Iris pigment epithelial cell (primary cell): ENCODE measurements at places on chromosomes 2 and 18.
A peak's percentile ranks its signal among the peaks of the same experiment; 100 is the strongest.

- DNase-seq: peak; percentile 28
Observed at GRCh38 chr2:240149943-240150784, 9.7 kb upstream of the OTOS start.

DNA sequence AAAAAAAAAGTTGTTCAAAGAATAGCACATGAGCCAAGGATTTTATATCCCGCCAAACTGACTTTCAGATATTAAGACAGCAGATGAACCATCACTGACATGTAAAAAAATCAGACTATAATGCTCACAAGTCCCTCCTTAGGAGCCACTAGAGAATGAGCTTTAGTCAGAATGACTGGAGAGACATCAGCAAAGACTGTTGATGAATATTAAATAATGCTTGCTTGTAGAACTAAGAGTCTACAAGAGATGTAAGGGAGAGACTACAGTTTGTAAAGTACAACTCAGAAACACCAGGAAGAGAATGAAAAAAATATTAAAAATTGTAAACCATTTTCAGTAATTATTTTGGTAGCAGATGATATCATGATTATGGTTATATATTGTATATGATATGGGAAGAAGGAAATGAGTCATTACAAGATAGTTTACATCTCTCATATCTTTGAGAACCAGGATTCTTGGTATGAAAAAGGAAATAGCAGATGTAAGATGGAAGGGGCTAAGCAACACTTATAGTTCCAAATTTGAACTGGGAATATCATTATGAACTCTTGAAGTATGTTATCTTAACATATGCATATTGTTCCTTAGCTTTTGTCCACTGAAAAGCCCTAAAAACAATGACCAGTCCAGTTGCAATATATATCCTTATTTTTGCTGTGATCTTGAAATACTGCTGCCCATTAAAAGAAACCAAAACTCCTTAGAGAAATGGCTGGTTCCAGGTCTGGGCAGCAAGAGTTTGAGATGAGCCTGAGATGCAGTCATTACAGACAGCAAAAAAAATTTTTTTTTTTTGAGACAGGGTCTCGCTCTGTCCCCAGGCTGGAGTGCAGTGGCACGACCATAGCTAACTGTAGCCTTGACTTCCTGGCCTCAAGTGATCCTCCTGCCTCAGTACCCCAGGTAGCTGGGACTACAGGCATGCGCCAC, 55.7 kb downstream of the PTPN2 start:
- DNase-seq: peak; percentile 23

DNA sequence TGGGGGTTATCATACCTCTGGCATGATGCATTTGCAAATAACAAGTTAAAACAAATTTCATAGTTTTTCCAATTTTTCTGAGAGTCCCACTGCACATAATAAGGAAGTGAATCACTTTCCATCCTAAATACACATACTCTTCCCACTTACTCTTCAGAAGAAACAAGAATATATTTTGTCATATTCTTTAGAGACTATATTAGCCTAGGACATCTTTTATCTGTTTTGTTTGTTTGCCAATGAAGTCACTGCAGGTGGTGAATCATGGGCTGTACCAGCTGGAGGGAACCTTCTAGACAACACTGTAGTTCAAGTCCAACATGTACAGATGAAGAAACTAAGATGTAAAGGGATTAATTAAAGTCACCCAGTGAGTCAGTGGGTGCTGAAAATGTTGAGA, 116.8 kb downstream of the XIRP2 start:
- peak; percentile 26 for DNase-seq

DNA sequence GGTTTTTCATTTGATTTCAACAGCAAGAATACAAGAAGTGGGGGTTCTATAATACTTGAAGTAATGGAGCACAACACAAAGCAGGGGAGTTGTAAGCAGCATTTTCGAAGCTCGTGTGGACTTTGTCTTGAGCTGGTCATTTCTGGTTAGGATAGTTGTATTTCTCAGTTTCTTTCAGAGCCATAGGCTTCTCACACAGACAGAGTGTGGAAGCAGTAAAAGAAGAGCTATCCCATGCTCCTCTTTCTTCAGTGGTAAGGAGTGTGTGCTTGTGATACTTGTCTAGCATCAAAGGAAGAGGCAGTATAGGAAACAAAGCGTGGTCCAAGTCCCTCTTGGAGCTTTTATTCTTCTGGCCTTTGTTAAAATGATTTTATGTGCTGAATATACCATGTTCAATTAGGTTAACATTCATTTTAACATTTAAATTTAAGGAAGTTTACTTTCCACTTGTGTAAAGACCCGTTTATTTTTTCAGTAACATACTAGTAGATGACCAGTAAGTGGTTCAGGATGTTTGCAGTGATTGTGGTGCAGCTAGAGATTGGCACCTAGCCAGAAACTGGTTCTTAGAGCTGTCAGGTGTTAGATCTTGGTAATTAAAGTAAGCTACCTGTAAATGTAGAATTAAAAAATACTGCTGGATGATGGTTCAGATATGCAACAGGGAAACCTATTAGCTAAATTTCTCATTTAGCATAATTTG, 14.6 kb downstream of the CCNYL1 start:
- DNase-seq: peak; percentile 29

GRCh38 chr2:220127876-220128275, 500.4 kb downstream of the SLC4A3 start:
- DNase-seq: no peak

GRCh38 chr2:23321751-23322150, 63.2 kb upstream of the KLHL29 start:
- DNase-seq: no peak

GRCh38 chr18:54086863-54087262, 137.6 kb downstream of the MBD2 start:
- DNase-seq: no peak

DNA sequence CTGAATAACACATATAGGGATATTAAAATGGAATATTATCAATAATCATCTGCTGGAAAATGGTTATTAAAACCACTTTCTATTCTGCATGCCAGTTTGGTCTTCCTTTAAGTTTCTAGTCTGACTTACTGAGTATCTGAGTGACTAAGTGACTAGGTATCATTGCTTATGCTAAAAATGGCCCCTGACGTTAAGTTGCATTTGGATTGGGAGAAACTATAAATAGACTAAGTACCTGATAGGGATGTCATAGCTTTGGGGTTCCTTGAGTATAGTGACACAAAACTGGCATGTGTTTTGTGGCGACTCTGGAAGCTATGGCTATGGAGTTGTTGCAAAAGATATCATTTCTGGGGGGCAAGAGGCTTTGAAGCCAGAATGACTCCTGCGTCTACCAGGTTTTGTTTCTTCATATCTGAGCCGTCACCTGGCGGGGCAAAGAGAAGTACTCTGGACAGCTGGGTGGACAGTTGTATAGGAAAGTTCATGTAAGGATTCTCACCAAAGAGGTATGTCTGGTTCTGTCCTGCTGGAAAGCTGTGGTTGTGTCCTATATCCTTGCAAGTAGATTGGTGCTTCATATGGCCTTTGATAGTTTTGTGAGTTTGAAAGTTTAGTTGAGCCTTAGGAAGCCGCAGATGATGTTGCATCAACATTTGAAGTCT, 17.9 kb downstream of the ITGAV start:
- DNase-seq: no peak

DNA sequence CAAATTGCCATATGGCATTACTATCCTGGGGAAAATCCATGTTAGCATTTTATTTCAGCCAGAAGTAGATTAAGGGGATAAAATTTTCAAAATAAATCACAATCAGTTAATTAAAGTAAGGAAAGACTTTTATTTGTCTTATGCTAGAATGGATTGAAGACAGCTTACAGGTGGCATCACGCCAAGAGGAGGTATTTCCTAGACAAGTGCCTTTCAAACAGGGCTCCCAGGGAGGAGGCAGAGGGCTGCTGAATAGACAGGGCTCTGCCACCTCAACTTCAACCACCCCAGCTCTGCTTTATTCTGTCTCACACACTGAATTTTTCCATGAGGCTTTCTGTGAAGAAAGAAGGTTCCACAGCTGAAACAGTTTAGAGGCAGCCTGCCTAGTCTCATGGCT, 12.2 kb downstream of the CCDC68 start:
- peak; percentile 62 for DNase-seq

GRCh38 chr2:178542161-178542560, 61.9 kb downstream of the PLEKHA3 start:
- DNase-seq: no peak

DNA sequence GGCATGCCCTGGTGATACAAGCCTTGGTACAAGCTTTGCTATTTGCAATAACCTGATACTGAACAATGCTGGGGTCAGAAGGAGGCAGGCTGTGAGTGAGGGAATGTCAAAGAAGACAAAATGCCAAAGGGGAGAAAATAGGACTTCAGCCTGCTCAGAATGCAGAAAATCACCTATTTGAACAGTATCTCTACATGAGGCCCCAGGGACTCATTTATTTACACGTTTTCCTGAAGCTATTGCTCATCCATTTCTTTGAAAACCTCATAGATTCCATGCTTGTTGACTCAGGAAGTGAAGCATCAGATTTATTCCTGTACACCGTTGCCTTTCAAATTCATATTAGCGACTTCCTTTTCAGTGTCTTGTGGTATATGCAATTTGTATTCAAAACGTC, 69.4 kb upstream of the CBLN2 start:
- DNase-seq: no peak

- DNase-seq: no peak
Observed at GRCh38 chr2:189465076-189465475, 23.8 kb downstream of the WDR75 start.

DNA sequence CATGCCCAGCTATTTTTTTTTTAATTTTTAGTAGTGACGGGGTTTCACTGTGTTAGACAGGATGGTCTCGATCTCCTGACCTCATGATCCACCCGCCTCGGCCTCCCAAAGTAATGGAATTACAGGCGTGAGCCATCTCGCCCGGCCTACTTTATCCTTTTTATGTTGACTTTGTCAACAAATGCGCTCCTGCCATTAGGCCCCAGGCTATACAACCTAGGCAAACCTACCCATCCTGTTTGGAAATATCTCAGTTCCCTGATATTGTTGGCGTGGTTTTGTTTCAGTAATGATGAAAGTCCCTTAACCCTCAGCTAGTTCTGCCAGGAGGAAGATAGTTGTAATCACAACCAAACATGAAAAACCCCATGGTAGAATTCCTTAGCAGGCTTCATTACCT, 249.4 kb upstream of the SOX11 start:
- no peak for DNase-seq

GRCh38 chr2:230327418-230328154, 593 bp downstream of the SP140L start:
- DNase-seq: no peak

DNA sequence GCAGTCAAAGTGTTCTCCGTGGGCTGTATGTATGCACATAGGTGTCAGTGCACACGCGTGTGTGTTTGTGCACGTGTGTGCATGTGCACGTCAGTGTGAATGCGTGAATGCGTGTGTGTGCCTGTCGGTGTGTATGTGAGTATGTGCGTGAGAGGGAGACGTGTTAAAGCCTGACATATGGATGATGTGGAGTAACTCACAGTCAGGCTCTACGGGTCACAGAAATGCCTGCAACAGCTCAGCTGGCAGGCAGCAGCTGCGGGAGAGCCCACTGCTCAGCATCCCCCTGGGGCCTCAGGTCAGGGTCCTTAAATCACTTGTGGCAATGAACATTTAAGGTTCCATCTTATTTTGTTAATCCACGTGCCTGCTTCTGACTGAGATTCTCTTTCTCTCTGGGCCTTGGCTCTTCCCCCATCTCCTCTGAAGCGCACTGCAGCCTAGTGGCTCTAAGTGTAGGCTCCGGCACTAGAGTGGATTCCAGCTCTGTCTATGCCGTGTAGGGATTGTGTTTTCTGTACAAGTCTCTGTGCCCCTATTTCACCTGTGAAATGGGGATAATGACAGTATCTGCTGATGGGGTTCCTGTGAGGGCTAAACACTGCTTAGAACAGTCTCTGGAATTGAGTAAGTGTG, 63.0 kb downstream of the DYSF start:
- no peak for DNase-seq

DNA sequence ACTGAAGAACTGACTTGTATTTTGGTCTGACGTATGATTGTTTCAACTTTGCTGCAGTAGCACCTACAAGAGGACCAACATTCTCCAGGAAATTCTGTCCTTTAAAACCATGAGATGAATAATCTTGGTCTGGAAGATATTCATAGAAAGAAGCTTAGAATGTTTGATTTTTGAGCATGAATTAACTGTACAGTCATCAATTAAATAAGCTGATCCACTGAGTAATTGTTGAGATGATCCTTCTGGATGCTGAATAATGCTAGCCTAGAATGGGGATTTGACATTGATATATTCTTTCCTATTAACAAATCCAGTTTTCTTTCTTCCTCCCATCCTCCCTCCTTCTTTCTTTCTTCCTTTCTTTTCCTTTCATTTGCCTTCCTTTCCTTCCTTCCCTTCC, 39.0 kb upstream of the CDK5R2 start:
- no peak for DNase-seq

GRCh38 chr2:179861027-179861415, 391 bp downstream of the ZNF385B start:
- peak; percentile 14 for DNase-seq

DNA sequence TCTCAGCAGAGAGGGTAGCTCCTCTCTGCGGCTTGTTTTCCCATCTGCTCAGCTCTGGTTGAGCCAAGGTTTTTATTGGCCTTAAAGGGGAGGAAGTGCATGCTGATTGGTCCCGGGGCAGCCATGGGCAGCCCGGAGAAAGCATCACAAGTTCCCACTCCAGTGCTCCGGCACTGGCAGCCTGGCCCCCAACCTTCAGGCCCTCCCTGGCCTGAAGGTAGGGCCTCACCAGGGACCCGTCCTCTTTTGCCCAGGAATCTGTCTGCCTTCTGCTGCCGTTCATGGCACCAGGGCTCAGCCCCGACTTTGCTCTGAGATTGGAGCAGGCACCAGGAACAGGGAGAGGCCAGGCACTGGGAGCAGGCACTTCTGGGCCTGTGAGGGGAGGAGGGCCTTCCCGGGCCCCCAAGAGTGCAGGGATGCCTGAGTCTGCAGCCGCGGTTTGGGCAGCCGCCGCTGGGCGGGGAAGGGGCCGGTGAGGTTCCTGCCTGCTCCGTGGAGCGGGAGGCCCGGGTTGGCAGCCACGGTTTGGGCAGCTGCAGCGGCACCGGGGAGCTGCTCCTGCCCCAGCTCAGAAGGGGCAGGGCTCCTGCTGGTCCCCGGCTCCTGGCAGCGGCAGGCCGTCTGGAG, 17.5 kb upstream of the ILKAP start:
- peak; percentile 21 for DNase-seq

- no peak for DNase-seq
Observed at GRCh38 chr2:65919550-65920188, 487.3 kb upstream of the SPRED2 start.

- no peak for DNase-seq
Observed at GRCh38 chr2:86533589-86533988, 29.7 kb downstream of the CHMP3 start.

GRCh38 chr2:348361-348916, 60.5 kb upstream of the ALKAL2 start:
- DNase-seq: peak; percentile 3

DNA sequence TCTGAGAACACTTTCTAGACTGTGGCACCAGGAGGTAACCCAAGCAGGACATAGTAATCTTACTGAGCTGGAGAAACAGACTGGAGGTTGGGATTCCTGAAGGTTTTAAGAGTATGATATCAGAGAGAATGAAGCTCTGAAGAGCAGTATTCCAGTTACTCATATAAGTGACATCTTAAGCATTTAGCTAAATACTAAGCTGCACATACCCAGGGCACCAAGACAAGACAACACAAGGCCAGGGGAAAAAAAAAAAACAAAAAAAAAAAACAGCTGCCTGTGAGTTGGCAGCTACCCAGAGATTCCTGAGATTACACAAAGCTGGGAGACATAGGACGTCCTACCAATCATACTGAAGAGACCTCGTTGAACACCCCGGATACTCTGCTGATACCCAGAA, 175.8 kb downstream of the SRBD1 start:
- DNase-seq: peak; percentile 94
